ENCODE measurements at places on chromosomes 7 and 10. TPM values are rescaled to one million over a fixed set of nuclear protein-coding genes. Genes with fewer than 3 reads are reported as not detected.

LIPK gene
- not detected for total RNA-seq

ATP6V0A4 gene
- 0.94 TPM for total RNA-seq

ZNF736 gene
- 81.1 TPM for total RNA-seq

VIPR2 gene
- total RNA-seq = 0.63 TPM

APBB1IP gene
- 1.3 TPM for total RNA-seq

METTL27 gene
- 0.94 TPM for total RNA-seq

FOXI2 gene
- total RNA-seq = not detected

TMEM26 gene
- total RNA-seq = 0.31 TPM

KCNIP2 gene
- 11.3 TPM for total RNA-seq

All from parietal lobe (tissue), 2 donors.